Ammon's horn (tissue), 1 donor: ENCODE measurements at places on chromosomes 11 and 22.

GRCh38 chr22:27474711-27475547 is 326.6 kb downstream of the MN1 start:
- DNase-seq, result no peak

DNA sequence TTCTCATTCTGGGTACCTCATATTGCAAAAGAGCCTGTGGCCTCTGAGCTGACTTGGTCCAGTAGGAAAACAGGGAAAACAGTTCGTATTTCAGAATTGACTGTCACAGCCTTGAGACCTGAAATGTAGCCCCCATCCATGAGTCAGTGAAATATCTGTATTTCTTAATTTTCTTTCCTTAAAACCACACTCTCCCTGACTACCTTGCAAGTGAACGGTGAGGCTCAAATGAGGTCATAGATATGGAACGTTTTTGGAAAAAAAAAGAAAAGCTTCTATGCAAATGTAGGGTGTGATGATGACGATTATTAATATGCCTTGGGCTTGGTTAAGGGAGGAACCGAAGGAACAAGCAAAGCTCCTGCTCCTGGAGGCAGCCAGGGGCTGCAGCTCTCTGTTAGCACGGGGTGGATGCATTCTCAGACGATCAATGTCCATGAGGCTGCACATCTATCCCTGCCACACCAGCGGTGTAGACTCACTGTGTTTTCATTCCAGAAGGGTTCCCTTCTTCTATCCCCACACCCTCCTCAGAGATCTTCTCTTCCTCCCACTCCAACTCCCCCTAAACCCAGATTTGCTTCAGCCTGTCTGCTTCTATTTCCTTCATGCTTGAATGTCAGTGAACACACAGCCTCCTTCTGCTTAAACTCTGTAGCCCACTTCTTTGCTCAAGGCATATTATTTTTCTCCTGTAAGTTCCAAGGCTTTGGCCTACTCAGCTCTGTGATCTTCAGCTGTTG is 29.2 kb upstream of the SCN3B start:
- DNase-seq, result no peak

DNA sequence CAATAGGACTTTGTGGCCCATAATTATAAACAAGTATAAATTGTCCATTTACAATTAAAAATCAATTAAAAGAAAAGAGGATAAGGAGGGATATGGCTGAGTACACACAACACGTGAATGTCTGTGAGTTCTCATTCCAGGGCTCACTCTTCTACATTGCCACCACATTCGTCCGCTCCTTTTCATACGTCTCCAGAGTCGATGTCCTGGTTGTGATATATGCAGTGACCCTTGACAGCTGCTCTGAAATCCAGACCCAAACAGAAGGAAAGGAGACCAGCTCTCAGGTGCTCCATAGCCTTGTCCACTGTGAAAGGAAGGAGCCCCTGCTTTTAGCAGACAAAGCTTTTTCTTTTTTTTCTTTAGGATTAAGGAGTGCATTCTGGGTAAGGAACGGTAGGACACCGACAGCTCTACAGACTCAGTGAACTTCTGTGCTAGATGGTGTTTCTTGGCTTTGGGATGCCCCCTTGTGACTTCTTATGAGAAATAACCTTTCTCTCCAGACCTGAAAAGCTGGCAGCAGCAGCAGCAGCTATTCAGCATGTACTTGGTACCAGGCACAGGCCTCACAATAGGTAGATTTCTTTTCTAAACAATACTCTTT is 19.7 kb upstream of the DNAJB13 start:
- DNase-seq, result peak; percentile 81

- DNase-seq, result peak; percentile 50
Measured at GRCh38 chr11:11318961-11319360, 34.1 kb downstream of the CSNK2A3 start.

DNA sequence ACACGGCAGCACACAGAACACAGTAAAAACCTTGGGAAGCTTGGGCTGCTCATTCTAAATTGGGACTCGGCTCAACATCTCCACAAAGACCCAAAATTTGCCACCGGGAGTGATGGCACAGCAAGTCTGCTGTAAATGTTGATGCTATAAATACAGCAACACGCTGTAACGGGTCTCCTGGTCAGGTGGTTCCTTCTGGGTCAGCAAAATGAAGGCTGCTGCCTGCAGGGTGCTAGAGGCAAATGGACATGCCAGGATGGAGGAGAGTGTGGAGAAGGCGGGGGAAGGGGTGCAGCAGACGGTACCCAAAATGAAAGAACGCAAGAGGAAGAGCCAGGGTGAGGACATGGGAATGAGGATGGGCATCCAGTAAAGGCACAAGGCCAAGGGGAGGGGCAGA is 30.4 kb downstream of the MAFF start:
- DNase-seq, result no peak

GRCh38 chr11:73760135-73760678 is 667 bp downstream of the RAB6A start:
- peak; percentile 52 for DNase-seq

- no peak for DNase-seq
Measured at GRCh38 chr11:112880495-112880894, 80.7 kb upstream of the NCAM1 start.

DNA sequence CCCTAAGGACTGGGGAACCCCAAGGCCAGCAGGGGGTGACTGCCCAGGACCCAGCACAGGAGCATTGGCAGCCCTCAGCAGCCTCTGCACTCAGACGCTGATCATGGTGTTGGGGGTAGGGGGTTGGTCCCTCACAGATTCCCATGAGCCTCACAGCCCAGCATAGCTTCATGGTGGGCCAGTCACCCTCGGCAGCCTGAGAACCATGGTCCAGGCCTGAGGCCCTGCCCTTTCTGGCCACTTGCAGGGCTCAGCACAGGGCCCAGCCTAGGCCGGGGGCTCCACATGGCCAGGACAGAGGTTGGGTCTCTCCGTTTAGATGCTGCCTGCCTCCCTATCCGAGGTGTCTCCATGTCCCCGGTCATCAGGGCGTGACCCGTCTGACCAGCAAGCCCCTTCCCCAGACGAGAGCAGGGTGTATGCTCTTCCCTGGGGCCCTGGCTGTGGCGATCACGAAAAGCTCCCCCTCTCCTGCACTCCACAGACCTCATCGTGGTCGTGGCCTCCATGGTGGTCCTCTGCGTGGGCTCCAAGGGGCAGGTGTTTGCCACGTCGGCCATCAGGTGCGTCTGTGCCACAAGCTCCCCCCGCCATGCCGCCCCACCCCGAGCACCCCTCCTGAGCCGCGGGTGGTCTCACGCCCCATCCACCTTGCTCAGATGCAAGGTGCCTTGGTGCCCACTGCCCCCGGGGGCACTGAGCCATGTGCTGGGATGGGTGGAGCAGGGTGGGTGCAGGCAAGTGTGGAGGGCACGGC is 126.2 kb downstream of the KCNQ1 start:
- no peak for DNase-seq

DNA sequence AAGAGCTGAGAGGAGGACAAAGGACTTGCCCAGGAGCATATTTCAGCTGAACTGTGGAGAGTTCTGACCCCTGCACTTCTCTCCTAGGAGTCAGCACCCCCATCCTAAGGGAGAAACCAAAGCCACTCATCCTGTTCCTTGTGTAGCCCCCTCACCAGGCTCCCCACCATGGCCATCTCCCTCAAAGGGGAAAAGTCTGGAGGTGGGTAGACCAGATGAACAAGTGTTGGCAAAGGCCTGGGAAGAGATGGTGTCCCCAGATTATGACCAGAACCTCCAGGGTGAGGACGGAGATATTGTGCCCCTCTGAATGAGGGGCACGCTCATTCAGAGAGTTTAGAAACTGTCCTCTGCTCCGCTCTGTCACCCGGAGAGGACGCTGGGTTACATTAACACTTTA is 880.0 kb downstream of the BRD1 start:
- DNase-seq, result no peak

- DNase-seq, result no peak
Measured at GRCh38 chr22:35792506-35792905, 74.8 kb downstream of the APOL5 start.

DNA sequence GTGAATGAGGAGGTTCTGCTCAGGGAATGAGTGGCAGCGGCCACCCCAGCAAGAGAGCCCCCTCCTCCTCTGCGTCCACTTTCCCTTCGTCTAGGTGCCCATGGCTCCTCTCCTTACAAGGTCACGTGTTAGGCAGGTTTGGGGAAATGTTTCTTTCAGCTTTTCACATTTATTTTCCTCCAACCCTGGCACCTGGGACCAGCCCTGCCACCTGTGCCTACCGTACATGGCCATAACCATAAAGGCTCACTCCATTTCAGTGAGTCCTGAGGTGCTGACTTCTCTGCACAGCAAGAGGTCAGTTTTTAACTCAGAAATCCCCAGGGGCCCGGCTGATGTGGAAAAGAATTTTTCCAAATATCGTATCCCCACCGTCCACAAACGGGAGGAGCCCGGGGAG is 71.2 kb downstream of the FLI1 start:
- DNase-seq, result no peak

DNA sequence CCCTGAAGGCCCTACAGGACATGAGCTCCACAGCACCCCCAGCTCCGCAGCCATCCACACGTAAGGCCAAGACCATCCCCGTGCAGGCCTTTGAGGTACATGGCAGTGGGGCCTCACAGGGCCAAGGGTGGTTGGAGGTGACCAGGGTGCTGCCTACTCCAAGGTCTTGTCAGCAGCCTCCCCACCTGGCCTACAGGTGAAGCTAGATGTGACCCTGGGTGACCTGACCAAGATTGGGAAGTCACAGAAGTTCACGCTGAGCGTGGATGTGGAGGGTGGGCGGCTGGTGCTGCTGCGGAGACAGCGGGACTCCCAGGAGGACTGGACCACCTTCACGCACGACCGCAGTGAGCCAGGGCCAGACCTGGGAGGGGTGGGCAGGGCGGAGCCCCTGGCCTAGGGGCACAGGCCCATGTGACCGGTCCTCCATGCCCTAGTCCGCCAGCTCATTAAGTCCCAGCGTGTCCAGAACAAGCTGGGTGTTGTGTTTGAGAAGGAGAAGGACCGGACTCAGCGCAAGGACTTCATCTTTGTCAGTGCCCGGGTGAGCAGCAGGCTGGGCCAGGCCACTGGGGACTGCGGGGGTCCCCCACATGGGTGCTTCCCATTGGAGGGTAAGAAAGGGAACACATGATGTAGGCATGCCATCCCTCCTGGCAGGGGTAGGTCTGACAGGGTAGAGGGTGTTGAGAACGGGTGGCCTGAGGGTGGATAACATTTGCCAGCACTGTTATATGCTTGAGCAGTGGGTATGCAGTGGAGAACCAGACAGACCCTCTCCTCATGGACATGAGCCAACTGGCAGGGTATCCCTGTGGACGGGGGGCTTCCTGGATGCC is 5.6 kb downstream of the INPPL1 start:
- no peak for DNase-seq

DNA sequence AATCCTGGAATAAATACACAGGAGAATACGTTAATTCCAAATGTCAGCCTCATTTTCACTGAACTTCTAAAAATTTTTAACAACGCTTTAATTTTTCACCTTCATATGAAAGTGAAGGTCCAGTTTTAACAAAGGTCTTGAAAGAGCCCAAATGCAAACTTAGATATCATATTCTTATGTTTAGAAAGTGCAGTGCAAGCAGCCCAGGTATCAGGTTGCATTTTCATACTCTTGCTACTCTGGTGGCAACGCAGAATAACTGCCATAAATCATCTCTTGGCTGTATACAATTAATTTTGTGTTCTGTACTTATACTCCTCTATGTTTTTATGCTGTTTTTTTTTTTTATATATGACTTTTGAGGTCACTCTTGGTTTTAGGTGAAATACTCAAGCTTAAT is 496.7 kb upstream of the ARHGAP42 start:
- DNase-seq, result no peak

- DNase-seq, result no peak
Measured at GRCh38 chr11:111463276-111463675, 48.9 kb downstream of the BTG4 start.

GRCh38 chr11:16789063-16789420 is 50.6 kb downstream of the C11orf58 start:
- no peak for DNase-seq

DNA sequence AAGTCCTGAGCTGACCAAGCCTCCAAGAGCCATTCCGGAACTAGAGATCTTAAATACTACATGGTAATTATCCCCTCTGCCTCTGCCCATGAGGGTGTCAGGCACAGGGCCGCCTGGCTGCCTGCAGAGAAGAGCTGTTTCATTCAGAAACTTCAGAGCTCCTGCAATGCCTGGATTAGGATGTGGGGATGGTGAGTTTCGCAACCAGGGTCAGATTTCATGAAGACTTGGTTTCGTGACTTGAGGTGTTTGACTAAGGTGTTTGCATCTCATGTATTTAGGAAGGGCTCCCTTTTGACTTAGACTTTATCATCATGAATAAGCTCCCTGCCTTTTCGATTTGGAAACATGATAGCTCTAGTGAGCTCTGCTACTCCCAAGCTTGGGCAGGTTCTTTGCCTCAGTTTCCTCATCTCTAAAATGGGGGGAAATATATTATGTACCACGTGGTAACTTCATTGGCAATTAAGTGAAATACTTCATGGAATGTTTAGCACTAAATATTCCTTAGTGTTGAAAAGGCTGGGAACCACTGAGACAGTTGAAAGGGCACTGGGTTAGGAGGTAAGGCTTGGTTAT is 9.1 kb downstream of the TIMP3 start:
- DNase-seq, result no peak

GRCh38 chr22:38733724-38734381 is 21.9 kb downstream of the SUN2 start:
- DNase-seq, result peak; percentile 96

DNA sequence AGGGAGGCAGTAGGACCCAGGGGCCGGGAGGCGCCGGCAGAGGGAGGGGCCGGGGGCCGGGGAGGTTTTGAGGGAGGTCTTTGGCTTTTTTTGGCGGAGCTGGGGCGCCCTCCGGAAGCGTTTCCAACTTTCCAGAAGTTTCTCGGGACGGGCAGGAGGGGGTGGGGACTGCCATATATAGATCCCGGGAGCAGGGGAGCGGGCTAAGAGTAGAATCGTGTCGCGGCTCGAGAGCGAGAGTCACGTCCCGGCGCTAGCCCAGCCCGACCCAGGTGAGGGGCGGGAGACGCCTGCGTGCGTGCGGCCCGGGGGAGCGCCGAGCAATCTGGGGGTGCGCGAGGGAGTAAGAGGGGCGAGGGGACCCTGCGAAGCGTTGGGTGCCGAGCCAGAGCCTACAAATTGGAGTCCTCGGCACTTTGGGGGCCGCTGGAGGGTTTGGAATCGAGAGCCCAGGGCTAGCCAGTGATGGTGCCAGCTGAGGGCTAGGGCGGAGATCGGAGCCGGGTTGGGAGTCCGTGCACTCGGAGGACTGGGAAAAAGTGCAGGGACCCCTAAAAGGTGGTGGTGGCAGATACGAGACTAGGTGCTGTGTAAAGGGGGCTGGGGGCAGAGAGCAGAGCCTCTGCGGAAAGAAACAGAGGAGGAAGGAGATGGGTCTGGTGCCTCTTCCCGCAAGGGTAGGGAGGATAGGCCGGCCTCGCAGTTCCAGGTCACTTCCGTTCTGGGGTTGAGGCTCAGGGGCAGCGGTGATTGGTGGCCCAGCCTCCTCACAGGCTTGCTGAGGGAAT is at the start of gene SERPINH1:
SERPINH1 (plus strand) TSS at position 206 of the 788 bp plus-strand sequence. CDS start 4,097 bp downstream, outside the sequence.
- DNase-seq, result peak; percentile 84

GRCh38 chr11:131867457-131868257 is 497.2 kb downstream of the NTM start:
- DNase-seq, result peak; percentile 87

GRCh38 chr22:36700711-36701670 is 2.6 kb downstream of the CACNG2 start:
- peak; percentile 13 for DNase-seq

- DNase-seq, result no peak
Measured at GRCh38 chr22:38518620-38519019, 12.5 kb upstream of the DDX17 start.

GRCh38 chr11:2781408-2782274 is 81.8 kb upstream of the KCNQ1OT1 start:
- no peak for DNase-seq

- peak; percentile 89 for DNase-seq
Measured at GRCh38 chr11:129331871-129332274, 43.8 kb upstream of the BARX2 start.
